Stimulated activated CD8-positive, alpha-beta memory T cell treated with anti-CD3 and anti-CD28 coated beads, Interleukin-15, amount 100 ng/mL, for 48 hours (primary cell): ENCODE measurements at places on chromosomes 16 and 17.

GRCh38 chr17:44539673-44540072 is 17.6 kb upstream of the FZD2 start:
- DNase-seq: no peak

DNA sequence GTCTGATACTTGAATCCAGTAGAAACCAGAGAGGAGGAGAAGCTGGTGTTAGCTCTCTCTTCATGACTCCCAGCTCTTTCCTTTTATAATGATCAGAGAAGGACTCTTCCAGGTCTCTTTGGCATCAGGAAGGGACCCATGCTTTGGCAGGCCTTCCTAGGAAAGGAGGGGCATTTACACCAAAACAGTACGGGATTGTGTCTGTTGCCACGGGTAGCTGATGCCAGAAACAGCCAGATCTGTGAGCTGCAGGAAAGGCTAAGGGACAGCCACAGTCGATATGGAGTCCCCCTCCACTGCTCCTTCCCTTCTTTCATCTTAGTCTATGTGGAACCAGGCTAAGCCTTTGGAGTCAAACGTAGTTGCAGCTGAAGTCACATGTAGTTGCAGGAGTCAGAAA is 9.3 kb downstream of the CEP295NL start:
- DNase-seq: no peak

DNA sequence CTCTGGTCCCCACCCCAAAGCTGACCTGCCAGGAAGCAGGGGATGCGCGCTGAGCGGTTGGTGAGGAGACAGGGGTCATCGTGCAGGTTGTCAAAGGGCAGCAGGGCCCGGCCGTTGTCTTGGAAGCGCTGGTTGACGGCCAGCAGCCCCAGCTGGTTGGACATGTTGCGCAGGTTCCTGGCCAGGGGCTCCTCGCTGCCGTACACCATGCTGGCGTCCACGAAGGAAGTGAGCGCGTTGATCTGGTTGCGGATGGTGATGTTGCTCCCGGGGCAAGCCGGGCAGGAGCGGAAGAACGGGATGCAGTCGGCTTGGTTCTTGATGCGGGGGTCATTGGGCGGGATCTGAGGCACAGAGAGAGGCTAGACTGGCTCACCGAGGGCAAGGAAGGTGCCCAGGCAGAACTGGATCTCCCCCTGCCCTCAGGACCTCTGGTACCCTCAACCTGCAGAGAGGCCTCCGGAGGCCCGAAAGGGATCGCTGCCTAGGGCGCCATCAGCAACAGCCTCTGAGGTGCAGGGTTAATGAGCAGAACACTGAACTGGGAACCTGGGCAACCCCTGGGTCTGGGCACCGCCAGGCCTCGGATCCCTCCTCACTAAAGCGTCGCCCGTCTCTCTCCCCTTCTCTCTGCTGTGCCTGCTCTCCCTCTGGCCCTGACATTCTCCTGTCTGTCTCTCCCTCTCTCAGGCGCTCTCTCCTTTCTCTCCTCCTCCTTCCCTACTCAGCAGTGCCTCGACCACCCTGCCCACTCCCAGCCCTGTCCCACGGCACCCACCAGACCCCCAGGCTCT is 2.7 kb downstream of the MPO start:
- DNase-seq: no peak

- DNase-seq: no peak
These were observed 47.3 kb upstream of the IL34 start for GRCh38 chr16:70598937-70599503.

- DNase-seq: no peak
These were observed 132.2 kb downstream of the FOXL1 start for GRCh38 chr16:86710602-86710950.

GRCh38 chr17:7476494-7476893 is 2.9 kb downstream of the ZBTB4 start:
- no peak for DNase-seq

DNA sequence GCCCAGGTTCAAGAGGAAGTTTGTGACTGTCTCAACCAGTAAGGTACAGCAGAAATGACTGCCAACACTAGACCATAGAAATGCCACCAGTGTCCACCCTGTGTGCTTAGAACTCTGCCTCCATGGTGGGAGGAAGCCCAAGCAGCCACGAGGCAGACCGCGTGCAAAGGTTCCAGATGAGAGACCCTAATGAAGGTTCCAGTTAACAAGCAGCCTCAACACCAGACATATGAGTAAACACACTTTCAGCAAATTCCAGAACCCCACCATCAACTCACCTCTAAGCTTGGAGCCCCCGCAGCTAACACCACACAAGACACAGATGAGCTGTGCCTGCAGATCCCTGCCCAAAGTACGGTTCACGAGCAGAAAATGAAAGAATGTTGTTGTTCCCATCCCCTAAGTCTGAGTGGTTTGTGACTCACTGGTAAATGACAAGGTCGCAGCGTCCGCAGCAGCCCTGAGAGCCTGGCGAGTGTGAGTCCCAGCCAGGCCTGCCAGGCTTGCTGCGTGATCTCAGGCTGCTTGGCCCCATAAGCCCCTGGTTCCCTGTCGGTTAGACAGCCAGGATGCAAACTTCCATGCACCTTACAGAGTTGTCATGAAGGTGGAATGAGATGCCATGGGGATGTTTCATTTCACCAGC is 193.7 kb downstream of the C16orf95 start:
- no peak for DNase-seq

DNA sequence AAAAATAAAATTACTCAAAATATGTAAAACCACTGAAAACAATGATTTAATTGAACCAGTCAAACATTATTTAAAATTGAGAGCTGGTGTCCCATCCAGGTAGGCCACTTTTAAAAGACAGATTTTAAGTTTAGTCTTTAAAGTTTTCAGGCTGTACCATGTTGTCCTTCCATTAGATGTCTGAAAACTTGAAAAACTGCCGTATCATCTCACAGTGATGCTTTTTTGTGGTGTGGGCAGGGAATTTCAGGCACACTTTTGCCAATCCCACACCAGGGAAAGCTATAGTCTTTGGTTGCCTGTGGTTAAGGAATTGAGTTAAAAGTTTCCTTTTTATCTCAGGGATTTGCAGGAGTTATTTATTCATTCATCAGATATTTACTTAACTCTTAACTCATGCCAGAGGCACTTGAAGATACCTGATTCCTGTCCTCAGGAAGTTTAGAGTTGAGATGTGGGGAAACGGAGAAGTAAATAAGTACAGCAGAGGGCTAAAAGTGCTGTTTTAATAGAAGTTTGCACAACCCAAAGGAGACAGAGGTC is 3.2 kb downstream of the SNTB2 start:
- no peak for DNase-seq

DNA sequence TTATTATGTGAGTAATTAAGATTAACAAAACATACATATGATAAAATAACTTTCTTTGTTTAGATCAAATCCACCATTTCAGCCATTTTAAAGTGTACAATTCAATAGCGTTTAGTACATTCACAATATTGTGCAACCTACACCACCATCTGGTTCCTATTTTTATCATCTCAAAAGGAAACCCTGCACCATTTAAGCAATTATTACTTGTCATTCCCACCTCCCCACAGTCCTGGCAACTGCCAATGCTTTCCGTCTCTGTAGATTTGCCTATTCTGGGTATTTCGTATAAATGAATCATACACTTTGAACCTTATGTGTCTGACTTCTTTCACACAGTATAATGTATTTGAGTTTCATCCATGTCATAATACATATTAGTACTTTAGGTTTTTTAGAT is 162.5 kb upstream of the CNTNAP4 start:
- DNase-seq: no peak

DNA sequence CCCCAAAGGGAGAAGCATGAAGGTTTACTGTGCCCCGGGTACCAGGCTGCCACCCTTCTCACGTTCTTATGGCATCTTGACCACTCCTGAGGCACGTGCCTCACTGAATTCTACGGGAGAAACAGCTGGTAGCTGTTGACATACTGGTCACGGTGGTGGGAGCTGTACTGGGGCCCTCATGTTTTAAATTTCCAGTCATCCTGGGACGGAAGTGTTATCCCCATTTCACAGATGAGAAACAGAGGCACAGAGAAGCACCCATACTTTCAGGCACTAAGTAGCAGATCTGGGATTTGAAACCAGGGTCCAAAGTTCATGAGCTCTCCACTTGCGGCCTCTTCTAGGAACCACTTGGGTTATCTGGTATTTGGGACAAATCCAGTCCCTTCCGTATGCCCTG is 26.3 kb upstream of the DOC2B start:
- DNase-seq: no peak

GRCh38 chr16:4612977-4613635 is 1.6 kb downstream of the UBALD1 start:
- DNase-seq: no peak

- DNase-seq: no peak
These were observed 279.7 kb downstream of the SLC39A11 start for GRCh38 chr17:72812823-72813222.

DNA sequence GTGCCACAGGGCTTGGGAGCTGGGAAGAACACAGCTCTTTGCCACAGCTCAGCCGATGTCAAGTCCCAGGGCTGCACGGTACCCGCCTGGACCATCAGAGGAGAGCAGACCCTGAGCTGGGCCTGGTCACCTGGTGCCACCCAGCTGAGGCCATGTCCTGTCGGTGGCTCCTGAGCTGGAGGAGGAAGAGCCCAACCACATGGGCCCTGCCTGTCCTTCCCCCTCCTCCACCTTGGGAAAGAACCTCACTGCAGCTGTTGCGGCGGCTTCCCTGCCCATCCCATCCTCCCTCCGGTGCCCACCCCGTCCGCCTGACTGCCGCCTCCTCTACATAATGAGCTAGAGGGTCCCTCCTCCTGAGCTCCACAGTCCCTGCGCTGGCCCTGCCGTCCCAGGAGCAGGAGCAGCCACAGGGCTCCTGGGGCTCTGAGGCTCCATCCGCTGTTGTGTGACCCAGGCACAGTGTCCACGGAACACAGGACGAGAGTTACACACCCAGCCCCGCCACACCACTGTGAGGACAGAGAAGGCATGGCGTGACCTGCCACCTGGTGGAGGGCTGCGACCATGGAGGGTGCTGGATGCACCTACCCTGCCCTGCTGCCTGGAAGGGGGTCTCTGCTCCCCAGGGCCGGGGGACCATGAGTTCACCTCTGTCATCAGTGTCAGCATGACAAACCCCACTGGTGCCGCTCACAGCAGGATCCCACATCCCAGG is 21.4 kb upstream of the CHMP6 start:
- no peak for DNase-seq

- no peak for DNase-seq
These were observed 17.8 kb downstream of the SERPINF1 start for GRCh38 chr17:1779571-1780131.

DNA sequence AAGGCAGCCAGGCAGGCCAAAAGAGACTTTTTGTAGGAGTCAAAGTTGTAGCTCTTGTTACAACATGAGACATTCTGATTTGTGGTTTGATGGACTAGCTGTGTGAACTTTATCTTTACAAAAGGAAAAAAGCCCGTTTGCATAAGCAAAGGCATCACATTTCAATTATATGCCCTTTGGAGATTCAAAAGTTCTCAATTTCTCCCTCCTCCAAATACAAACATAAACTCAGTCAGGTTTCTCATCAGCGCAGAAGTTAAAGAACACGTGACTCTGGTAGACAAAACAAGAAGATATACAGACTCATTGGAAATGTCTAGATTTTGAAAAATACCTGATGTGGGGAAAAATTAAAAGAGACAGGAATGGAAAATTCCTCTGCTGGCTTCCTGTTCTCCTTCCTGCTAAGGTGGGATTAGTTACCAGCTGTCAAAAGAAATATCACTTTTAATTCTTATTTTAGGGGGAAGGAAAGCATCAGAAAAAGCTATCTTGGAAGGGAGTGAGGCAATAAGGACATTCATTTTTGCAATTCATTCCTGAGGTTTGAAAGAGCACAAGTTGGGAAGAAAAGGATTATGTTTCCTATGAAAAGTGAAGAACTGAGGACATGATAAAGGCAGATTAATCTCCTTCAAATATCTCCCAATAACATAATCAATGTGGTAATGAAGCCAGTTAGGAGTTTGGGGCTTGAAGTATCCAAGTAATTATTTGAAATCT is 4.6 kb upstream of the KCNJ16 start:
- no peak for DNase-seq

DNA sequence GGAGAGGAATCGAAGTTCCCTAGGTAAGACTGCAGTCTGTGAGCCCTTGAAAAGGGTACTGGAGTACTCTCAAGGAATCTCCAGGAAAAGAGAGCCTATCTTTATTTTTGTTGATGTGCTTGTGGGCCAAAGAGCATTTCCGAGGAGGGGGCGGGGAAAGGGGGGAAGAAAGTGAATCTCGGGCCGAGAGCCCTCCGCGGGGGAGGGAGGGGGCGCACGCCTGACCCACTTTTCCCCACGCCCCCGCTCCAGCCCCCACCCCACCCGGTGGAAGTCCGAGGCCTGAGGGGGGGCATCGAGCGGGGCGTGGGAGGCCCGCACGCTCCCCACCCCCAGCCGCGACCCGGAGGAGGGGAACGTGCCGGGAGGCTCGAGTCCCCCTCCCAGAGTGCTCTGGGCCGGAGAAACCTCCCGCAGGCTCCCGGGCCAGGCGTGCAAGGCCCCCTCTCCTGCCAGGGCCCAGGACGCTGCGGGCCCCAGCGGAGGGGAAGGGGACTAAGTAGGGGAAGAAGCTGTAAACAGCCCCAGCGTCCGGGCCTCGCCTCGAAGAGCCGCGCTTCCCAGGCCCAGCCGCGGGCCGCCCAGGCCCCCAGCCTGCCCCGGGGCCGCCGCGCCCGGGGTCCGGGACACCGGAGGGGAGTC is 444 bp downstream of the HELZ start:
- peak; percentile 7 for DNase-seq
